ENCODE measurements at places on chromosomes 3 and 15.

- DNase-seq = no peak
These were observed 207.0 kb downstream of the SUCLG2 start for GRCh38 chr3:67447393-67447792.

DNA sequence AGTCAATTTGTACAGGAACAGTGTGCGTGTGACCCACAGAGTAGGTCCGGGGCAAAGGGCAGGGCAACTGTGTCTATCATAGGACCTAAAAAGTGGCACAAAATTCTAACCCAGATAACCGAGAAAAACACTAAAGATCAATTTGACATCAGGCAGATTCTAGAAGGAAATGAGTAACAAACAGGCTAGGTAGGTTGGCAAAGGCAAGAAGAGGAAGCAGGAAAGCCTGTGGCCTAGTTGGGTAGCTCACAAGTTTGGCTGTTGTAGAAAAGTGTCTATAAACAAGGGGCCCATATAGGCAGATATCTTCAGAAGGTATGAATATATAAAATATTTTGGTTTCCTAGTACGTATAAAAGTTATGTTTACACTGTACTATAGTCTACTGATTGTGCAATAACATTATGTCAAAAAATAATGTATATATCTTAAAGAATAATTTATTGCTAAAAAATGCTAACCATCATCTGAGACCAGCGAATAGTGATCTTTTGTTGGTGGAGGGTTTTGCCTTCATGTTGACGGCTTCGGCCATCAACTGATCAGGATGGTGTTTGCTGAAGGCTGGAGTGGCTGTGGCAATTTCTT lies 13.3 kb upstream of the OR5K1 start:
- DNase-seq = no peak

GRCh38 chr3:149813367-149814281 lies 609 bp downstream of the RNF13 start:
- DNase-seq = no peak

GRCh38 chr15:84725001-84725491 lies 9.1 kb upstream of the SEC11A start:
- no peak for DNase-seq

- DNase-seq = no peak
These were observed 512.6 kb upstream of the NAALADL2 start for GRCh38 chr3:174346571-174346970.

DNA sequence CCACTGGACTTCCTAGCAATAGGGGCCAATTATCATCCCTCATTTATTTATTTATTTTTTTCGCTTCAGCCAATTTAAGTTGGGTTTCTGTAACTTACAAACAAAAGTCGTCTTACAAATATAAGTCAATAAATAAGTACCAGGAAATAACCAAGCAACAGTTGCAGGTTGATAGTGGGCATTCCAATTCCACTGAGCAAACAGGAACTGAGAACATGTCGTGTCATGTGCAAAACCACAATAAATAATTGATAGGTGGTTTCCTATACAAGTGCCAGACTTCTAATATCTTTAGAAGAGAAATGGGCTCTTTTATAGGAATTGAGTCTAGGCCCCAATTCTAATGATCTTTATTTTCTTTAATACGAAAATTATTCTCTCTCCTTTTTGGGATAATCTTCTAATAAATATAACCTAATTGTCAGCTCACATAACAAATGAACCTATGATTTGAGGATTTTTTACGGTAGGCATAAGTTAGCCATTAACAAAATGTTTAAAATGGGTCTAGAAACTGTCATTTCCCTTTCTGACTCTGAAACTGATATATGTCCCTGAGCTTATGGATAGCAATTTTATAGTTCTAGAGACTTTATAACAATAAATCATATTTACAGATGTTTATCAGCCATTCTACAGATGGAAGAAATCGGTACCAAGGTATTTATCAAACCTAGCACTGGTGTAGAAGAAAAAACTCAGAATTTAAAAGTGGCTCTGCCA lies 571.8 kb downstream of the FOXP1 start:
- no peak for DNase-seq

DNA sequence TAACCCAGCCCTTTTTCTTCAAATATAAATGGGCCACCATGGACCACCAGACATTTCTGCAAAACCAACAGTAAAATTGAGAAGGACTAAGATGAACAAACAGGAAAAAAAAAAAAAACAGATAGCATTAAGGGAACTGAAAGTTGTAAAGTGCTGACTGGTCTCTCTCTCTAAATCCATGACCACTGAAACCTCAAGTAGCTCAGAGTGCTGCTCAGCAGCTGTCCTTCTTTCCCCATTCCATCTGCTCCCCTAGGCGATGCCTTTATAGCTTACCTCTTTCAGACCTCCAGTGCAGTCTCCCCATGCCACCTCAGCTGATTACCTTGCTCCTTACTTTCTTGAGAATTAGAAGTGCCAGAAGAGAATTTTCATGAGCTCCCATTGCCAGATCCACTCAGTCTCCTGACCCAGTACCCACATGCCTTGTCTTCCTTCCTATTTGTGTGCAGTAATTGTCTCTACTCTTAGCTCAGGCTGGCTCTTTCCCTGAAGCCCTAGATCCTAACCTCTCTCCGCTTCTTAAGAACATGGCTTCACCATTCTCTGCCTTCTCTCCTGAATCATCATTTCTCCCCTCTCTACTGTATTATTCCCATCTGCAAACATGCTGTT lies 23.9 kb upstream of the XIRP1 start:
- DNase-seq = no peak

GRCh38 chr3:53147151-53147902 lies 13.7 kb upstream of the PRKCD start:
- DNase-seq = no peak

All from T-helper 17 cell (primary cell).